Placental epithelial cell (primary cell): ENCODE measurements at places on chromosomes 6 and 20. TPM values are rescaled to one million over a fixed set of nuclear protein-coding genes. Genes with fewer than 3 reads are reported as not detected.

OSTM1 gene
- total RNA-seq, result 5.1 and 27.1 TPM in 2 replicates

HLA-DOB gene
- total RNA-seq, result 1.2 and 3.0 TPM in 2 replicates

GABRR1 gene
- total RNA-seq, result not detected in 2 replicates

MCHR2 gene
- total RNA-seq, result not detected in 2 replicates

DLK2 gene
- 6.8 and 11.0 TPM in 2 replicates for total RNA-seq

COL9A3 gene
- 3.1 and 7.0 TPM in 2 replicates for total RNA-seq

TFAP2A gene
- 19.2 and 24.3 TPM in 2 replicates for total RNA-seq
